ENCODE measurements at places on chromosomes 2 and 18. TPM values are rescaled to one million over a fixed set of nuclear protein-coding genes. Genes with fewer than 3 reads are reported as not detected.

DNA sequence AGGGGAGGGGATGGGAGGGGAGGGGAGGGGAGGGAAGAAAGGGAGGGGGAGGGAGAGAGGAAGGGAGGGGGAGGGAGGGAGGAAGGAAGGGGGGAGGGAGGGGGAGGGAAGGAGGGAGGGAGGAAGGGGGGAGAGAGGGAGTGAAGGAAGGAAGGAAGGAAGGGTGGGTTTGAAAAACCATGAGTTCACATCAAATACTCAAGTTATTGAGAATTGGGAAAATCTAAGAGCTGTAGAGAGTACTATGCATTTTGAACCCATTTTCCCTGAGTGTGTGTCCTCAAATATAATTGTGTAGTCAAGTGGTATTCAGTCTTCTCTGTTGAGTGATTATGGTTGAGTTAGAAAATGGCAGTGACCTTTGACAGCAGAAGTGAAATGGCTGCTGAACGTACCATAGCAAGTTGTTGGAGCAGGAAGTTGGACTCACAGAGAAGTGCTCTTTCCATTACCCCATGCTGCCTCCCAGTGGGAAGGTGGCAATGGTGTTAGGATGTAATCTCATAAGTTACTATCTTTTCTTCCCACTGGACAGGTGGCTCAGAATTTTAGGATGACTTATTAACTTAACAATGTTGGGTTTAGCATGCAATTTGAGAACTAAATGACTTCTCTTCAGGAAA is 214.6 kb downstream of the SETBP1 start:
- peak; percentile 30 for DNase-seq

- DNase-seq = no peak
Measured at GRCh38 chr2:229071292-229071976, 199.7 kb downstream of the PID1 start.

DNA sequence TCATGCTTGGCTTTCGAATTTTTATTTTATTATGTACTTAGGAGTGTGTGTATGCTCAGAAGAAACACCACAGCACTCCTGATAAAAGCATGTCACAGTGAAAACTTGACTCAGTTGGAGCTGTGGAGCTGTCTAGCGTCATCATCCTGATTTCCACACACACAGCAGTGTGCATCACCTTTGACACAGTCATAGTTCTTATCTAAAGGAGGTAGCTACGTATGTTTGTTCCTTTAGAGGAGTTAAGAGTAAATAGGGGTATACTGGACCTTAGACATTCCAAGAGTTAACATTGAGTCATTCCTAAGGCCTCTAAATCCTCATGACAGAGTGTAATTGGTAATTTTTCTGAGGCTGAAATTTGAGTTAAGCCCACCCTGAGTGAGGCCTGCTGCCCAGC is 96.9 kb downstream of the PHLPP1 start:
- DNase-seq = no peak

GRCh38 chr2:120091436-120091835 is 78.6 kb downstream of the EPB41L5 start:
- no peak for DNase-seq

GRCh38 chr18:62566199-62566598 is 43.4 kb downstream of the ZCCHC2 start:
- DNase-seq = no peak

DNA sequence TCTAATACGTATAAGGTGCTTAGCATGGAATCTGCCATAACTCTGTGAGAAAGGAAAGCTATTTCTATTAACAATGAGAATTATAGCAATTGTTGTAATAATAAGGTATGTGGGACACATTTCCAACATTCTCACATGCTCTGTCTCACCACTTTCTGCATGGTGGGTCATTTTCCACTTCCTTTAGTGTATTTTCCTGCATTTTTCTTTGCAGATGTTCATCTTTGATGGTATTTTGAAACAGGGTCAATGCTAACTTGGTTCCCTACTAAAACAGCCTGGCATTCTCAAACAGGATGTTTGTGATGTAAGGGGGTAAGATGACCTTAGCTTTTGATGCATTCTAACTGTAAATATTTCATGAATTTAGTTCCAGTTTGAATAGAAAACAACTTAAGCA is 54.7 kb downstream of the MYO1B start:
- DNase-seq = no peak

GRCh38 chr18:7021994-7022840 is 95.4 kb downstream of the LAMA1 start:
- DNase-seq = peak; percentile 30

DNA sequence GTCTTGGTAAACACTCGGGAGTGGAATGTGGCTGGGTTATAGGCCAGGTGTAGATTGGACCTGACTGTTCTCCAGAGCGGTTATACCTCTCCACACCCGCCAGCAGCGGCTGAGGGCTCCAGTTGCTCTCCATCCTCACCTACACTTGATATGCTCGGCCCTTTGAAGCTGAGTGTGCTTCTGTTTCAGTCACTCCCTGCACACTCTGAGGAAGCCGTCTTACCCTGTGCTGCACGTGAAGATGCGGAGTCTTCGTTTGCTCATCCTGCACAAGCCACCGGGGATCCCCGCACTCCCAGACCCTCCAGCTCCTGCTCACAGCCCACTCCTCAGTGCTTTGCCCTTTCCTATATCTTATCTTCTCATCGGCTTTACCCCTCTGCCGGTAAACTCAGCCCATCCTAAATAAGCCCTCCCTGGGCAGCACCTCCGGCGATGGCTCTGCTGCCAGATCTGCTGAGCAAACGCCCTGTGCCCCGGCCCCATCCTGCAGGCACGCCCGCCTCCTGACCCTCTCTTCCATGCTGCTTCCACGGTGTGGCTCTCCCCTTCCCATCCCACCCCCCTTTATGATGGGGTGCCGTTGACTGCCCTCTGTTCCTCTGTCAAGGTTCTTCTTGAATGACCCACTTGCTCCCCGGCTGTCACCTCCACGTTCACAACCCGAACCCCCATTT is 47.3 kb upstream of the ODC1 start:
- DNase-seq = no peak

Gene GALNT13
- 3.6 TPM for total RNA-seq

Gene ALPI
- total RNA-seq = not detected

Gene RAPGEF4
- total RNA-seq = not detected

Gene CFAP221
- not detected for total RNA-seq

Gene BIN1
- 95.6 TPM for total RNA-seq

Gene DOK6
- total RNA-seq = not detected

Gene ANKRD53
- not detected for total RNA-seq

All from PC-9 (cell line).